Suppressor macrophage treated with lipopolysaccharide for 4 hours (primary cell): ENCODE measurements at places on chromosomes 13 and 19.

DNA sequence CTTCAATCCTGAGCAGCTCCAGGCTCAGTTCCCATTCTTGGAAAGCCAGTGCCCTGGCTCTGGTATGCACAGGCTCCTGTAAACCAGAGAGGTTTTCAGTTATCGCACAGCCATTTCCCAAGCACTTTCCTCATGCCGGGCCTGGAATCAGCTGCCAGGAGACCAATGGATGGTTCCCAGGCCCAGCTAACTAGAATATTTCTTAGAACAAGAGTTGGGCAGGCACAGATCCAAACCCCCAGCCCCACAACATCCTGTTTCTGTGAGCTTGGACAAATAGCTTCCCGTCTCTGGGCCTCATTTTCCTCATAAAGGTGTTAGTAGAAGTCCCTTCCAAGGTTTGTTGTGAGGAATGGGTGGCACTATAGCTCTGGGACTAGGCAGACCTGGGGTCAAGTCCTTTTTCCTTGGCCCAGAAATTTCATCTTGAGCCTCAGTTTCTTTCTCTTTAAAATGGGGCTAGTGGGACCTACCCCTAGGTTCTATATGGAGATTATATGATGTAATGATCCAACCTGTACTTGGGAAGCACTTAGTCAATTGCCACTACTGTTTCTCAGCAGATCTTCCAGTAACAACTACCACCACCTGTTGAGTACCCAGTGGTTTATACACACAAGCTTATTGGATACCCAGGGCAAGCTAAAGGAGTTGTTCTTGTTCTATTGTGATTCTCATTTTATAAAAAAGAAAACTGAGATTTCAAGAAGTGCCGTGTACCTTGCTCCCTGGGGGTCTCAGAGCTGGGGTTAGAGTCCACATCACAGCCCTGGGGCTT is 5.1 kb upstream of the CCDC97 start:
- DNase-seq, result no peak

DNA sequence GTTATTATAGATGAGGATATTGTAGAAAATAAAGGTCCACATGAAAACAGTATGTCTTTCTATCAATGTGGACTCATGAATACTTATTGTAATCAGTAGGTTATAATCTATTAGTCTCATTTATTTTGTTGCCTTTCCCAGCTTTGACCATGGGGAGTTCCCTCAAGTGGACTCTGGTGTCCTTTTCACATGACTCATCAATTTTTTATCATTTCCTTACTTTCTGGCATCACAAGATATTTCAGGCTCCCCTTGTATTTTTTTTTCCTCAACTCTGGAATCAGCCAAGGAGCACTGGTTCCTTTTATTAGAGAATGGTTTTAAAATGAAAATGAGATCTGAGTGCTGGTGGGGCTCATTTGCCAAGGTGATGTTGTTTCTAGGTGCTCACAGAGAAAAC is 63.4 kb upstream of the DIAPH3 start:
- no peak for DNase-seq

DNA sequence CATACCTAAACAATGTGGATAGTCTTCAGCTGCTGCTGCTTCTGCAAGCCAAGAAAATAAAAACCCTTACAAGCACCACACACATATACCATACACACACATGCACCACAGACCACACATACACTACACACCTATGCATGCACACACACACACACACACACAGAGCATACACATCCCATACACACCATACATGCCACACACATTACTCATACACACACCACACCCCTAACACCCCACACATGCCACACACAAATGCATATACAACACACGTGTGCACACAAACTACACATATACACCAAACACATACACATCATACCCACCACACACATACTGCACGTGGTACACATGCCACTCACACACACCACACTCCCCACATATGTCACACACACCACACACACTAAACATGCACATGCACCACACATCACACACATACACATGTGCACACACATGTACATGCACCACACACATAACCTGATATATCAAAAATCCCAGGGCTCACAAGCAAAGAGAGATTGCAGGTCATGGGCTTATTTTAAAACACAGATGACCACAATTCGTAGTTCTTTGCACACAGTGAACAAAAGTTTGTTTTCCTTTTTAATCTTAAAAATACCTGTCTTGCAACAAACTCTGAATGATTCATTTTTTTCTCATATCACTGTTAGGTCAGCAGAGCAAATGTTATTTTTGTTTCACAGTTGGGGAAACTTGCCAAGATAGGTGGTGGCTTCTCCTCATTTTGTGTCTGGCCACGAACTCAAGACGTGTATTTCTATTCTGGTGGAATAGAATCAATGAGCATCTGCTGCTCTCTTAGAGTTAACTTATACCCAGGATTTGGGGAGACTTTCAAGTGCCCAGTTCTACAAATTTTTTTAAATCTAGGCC is 456.6 kb downstream of the FGF9 start:
- no peak for DNase-seq

DNA sequence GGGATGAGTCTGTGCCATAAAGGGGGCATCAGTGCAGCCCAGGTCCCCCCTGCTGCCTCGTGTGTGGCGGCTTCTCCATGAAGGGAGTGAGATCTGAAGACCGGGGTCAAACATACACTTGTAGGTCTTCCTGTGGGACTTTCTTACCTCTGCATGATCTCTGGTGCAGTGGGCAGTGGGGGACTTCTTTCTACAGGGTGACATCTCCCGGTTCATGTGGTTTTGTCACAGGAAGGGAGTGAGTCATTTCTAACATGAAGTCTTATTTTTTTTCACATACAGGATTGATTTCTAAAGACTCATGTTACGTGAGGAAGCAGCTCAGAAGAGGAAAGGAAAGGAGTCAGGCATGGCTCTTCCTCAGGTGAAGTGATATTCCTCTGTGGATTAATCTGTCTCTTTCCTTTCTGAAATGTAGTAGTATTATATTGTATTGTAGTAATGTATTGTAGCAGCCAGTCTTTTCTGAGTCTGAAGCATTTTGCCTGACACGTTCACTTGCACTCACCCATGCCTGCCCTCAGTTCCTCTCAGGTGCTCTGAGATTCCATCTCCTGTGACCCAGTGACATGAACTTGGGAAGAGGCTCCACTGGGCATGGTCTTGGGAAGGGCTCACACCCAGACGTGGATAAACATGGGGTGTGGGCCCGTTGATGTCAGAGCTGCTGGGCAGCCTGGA is 15.7 kb downstream of the ZNF808 start:
- no peak for DNase-seq

- no peak for DNase-seq
Measured at GRCh38 chr13:112454648-112455334, 78.6 kb downstream of the SPACA7 start.

GRCh38 chr13:89401264-89401675 is 1730.1 kb downstream of the SLITRK5 start:
- peak; percentile 85 for DNase-seq

GRCh38 chr19:43395561-43395960 is 19.1 kb upstream of the TEX101 start:
- no peak for DNase-seq

DNA sequence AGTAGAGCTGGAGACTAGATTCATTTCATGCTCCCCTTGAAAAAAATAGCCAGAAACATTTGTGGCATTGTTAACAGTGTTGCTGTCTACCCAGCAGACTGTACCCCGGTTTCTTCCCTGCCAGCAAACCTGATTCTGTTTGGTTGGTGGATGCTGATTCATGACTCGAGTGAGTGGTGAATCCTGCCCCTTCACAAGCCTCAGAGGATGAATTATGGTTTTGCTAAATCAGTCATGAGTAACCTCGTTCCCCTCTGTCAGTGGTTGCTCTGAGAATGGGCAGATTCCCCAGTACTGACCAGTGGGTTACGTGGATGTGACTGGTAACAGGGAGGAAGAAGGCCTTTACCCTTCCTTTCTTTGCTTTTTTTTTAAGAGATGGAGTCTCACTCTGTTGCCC is 10.1 kb downstream of the NLRP12 start:
- peak; percentile 26 for DNase-seq

- DNase-seq, result no peak
Measured at GRCh38 chr19:31332096-31332495, 17.1 kb downstream of the TSHZ3 start.

- no peak for DNase-seq
Measured at GRCh38 chr13:61935710-61936109, 520.1 kb upstream of the PCDH20 start.
